SK-MEL-5 (cell line): ENCODE measurements at places on chromosomes 11 and 22. TPM values are rescaled to one million over a fixed set of nuclear protein-coding genes. Genes with fewer than 3 reads are reported as not detected.

Gene INPP5J
- 0.19 and 0.26 TPM in 2 replicates for total RNA-seq

Gene OR52E8
- total RNA-seq = not detected in 2 replicates

Gene SCGB1C1
- total RNA-seq = not detected in 2 replicates

Gene MMP26
- total RNA-seq = not detected in 2 replicates

Gene FXYD6
- 5.4 and 6.4 TPM in 2 replicates for total RNA-seq

Gene MS4A6E
- not detected in 2 replicates for total RNA-seq

Gene ANO9
- not detected in 2 replicates for total RNA-seq

Gene RAB39A
- 4.5 and 6.2 TPM in 2 replicates for total RNA-seq

Gene BTBD18
- not detected in 2 replicates for total RNA-seq

Gene NDUFV1
- total RNA-seq = 159 and 175 TPM in 2 replicates

DNA sequence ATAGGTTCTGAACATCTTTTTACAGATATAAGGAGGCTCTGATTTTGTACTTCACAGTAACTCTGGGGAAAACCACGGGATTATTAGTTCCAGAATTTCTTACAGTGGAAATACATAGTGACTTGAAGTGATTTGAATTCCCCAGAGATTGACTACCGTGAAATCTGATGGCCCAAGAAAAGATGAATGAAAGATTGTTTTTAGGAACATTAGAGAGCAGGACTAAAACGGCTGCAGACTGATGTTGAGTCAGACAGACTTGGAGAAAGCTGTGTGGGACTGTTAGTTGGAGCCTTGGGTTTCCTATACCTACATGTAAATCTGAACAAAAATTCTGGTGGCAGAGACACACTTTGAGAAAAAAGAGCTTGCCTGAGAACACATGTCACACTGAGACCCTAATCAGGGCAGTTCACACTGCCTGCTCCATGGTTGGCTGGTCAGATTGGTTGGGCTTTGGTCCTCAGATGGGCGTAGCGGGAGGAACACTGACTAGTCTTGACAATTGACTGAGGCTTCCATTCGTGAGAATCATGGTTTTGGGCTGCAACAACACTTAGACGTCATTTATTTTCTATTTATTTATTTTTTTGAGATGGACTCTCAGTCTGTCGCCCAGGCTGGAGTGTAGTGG is 6.8 kb downstream of the PPP6R3 start:
- no peak for DNase-seq

DNA sequence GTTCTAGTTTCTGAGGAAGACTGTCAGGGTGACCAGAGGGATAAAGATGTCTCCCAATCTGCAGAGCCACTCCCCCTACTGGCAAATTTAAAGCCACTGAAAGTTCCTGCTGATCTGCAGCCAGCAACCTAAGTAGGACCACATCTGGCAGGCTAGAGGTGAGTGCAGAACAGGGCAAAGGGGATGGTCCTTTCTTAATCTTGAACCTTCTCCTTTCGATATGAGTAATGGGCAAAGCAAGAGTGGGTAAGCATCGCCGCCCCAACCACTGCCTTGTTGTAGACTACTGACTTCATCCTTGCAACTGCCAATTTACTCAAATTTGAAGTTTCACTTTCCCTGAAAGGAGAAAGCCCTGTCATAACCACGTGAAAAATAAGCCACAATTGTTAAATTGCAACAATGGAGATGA is 30.7 kb downstream of the SCUBE2 start:
- peak; percentile 69 for DNase-seq

DNA sequence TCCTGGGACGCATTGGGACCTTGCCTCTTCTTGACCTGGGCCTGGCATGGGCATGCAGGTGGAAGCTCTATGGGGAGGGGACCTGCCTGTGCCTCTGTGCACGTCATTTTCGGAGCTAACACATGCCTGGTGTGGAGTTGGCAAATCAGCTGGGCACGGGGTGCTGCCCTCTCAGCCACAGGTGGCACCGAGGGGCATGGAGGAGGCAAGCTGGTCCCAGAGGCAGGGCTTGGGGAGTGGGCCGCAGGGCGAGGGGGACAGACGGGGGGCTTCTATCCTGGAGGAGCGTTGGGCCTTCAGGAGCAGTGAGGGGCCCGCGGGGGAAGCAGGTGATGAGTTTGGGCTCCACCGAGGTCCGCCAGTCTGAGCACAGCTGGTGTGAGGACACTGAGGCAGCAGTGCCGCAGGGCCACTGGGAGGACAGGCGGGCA is 362.0 kb downstream of the TBC1D22A start:
- DNase-seq = no peak

GRCh38 chr11:123729602-123730001 is 11.9 kb downstream of the ZNF202 start:
- no peak for DNase-seq

GRCh38 chr11:5611627-5612026 is 13.2 kb upstream of the TRIM34 start:
- peak; percentile 55 for DNase-seq

- DNase-seq = peak; percentile 34
These were observed 57.8 kb downstream of the SPATA19 start for GRCh38 chr11:133787379-133788141.

DNA sequence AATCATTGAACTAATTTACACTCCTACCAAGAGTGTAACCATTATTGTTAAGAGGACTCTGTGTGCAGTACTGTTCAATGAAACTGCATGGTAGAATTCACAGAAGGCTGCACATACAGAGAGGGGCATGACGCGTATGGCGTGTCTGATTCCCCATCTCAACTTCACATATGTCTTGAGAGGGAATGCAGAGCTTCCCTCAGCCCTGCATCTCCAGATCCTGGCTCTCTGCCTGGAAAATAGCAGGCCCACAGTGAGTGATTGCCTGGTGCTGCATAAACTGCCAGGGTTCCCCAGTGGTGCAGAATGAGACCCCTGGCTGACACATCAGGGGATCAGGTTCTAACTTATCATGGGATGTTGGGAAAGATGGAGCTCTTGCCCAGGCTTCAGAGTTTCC is 260.2 kb upstream of the ISX start:
- no peak for DNase-seq

DNA sequence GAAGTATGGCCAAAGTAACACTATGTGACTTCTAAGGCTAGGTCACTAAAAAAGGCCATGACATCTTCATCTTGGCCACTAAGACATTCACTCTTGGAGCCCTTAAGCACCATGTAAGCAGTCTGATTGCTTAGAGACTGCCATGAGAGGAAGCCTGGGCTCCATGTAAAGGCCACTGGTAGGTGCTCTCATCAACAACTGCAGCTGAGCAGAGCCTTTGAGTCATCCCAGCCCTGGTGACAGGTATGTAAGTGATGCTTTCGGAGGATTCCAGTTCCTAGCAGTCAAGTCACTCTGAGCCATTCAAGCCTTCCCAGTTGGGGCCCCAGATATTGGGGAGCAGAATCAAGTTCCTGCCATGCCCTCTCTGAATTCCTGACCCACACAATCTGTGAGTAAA is 26.2 kb downstream of the GAB2 start:
- no peak for DNase-seq

GRCh38 chr11:35373284-35373933 is 45.9 kb downstream of the SLC1A2 start:
- DNase-seq = no peak

DNA sequence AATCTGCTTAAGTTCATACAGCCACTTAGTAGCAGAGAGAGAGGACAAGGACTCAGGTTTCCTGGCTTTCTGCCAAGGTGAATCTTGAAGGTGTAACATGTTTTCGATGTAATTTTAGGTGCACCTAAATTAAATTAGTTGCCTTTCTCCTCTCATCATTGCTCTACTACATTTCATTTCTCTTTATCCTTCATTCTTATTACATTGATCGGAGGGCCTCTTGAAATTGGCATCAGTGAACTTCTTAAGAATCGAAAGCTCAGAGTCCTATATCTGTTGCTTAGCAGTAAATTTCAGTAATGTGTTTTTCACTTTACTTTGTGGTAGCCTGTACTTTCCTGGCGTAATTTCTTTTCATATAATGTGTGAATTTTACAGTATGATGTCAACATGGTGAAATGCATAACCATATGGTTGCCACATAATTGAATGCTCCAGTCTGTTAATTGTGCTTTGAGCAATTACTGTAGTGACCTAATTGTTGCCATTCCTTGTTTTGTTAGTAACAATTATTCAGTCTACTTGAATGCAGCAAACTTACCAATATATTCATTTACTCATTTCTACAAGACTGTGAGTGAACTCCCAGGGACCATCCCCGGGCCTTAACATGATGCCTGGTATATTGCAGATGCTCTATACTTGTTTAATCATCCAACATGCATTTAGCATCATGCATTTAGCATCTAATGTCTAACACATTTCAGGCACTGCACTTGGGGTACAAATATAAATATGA is 138.1 kb downstream of the MAML2 start:
- no peak for DNase-seq

- no peak for DNase-seq
These were observed 10.9 kb downstream of the MTCH2 start for GRCh38 chr11:47631473-47631872.

GRCh38 chr11:86458294-86459001 is 83.8 kb downstream of the CCDC81 start:
- no peak for DNase-seq

DNA sequence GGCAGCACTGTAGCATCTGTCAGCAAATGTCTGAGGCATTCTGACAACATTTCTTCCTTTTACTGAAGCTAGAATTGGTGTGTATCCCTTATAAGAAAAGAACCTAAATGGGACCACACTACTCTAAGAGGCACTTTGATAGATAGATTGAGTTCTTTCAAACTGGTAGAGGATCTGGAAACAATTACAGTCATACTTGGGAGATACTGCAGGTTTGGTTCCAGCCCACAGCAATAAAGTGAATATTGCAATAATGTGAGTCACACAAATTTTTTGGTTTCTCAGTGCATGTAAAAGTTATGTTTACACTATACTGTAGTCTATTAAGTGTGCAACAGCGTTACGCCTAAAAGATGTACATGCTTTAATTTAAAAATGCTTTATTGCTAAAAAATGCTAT is 96.9 kb downstream of the SBF2 start:
- DNase-seq = no peak

DNA sequence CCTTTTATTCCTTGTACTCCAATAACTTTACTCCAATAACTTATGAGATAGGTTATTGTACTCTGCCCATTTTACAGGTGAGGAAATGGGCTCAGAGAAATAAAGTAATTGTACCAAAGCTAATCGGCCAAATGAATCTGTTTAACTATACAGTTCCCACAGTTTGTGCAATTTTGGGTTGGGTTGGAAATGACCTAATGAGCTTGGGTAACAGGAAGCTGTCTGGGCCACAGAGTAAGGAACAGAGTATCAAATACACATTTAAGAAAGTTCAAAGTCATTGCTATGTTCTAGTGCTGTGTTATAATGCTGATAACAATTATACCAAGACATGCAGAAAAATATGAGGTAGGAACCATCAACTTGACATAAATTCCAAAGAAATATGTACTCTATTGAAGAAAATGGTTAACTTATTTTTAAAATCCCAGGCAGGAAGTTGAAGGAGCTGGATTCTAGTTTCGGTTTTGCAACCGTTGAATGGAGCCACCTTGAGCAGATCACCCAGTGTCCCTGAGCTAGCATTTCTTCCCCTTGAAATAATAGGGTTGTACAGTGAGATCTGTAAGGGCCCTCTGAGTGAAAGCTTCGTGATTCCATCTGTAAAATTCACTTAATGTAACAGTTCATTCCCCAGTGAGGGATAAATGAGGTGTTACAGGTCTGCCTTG is 360.9 kb upstream of the NARS2 start:
- DNase-seq = no peak

- DNase-seq = no peak
These were observed 4.7 kb downstream of the OR1S2 start for GRCh38 chr11:58199271-58199670.

- DNase-seq = no peak
These were observed at the start of gene CABP2 for GRCh38 chr11:67522844-67523555. Gene CABP2, minus strand, starts transcription at chr11:67523446. Its CDS starts 120 bp downstream, at chr11:67523326.

DNA sequence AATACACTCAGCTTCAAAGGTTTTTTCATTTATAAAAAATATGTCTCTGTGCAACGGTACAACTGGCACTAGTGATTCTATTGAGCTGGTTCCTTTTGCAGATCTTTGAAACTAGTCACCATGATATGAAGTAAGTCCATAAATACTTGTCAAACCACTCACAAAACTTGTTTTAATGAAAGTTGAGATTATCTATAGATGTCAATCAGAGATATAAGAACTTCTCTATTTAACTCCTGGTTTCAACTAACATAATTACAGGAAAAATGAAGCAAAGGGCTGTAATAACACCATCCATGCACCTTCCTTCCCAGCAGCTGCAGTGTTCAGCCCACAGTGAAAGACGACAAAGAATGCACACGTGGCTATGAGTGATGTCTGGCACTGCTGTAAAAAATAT is 44.7 kb downstream of the TMEM123 start:
- no peak for DNase-seq

DNA sequence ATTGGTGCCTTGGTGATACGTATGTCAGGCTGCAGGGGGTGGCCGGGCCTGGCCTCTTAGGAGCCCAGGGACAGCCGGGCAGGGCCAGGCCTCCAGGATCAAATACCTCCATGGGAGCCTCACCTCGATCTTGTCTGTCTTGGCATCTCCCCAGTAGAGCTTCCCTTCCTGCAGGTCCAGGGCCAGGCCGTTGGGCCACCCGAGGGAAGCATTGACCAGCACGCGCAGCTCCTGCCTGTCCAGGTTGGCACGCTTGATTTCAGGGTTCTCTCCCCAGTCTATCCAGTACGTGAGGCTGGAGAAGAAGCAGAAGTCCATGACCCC is 137.7 kb downstream of the CRYBB2 start:
- DNase-seq = no peak

- no peak for DNase-seq
These were observed 295.6 kb downstream of the CASP12 start for GRCh38 chr11:104602643-104603042.

DNA sequence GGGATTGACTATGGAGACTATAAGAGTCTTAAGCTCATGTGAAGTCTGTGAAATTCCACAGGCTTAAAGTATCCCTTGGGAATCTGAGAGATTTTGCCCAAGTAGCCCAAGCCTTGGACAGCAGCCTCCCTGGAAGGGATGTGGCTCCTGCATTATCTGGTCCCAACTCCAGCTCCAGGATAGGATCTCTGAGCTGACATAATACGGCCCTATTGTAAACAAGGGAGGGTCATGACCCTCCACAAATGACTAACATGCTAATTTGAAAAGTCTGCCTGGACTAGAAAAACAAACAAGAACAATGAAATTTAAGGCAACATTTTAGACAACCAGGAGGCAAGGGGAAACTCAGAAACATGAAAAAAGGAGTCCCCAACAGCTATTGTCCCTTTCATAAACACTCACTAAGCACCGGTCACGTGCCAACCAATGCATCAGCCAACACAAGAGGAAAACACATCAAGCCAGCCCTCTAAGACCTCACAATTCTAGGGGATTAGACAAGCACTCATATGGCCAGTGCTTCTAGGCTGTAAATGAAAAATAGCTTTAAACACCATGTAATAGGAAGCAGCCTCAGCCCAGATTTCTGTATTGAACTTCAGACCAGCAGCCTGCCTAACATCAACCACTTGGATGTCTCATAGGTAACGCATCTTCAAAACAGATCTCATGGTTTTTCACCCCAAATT is 101.2 kb upstream of the TIMP3 start:
- no peak for DNase-seq
